NCI-H1092 treated with DMSO at 0.1 percent for 48 hours (cell line): ENCODE measurements at places on chromosomes 16 and 17.

GRCh38 chr16:66728804-66729203 is 22.6 kb downstream of the DYNC1LI2 start:
- no peak for DNase-seq

GRCh38 chr17:52160136-52160567 is 1.6 kb upstream of the CA10 start:
- no peak for DNase-seq

DNA sequence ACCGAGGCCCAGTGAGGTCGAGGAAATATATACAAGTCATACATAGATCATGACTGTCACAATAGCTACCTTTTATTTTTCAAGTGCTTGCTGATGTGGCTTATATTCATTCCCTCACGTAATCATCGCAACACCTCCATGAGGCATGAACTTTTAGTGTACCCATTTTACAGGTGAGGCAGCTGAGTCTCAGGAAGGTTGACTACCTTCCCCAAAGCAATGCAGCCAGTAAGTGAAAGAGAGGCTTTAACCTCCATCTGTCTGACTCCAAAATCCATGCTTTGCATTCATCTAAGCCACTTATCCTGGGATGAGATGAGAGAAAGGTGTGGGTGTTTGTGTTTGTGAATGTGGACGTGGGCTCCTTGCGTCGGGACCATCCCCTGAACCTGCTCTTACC is 30.8 kb downstream of the CALB2 start:
- no peak for DNase-seq

DNA sequence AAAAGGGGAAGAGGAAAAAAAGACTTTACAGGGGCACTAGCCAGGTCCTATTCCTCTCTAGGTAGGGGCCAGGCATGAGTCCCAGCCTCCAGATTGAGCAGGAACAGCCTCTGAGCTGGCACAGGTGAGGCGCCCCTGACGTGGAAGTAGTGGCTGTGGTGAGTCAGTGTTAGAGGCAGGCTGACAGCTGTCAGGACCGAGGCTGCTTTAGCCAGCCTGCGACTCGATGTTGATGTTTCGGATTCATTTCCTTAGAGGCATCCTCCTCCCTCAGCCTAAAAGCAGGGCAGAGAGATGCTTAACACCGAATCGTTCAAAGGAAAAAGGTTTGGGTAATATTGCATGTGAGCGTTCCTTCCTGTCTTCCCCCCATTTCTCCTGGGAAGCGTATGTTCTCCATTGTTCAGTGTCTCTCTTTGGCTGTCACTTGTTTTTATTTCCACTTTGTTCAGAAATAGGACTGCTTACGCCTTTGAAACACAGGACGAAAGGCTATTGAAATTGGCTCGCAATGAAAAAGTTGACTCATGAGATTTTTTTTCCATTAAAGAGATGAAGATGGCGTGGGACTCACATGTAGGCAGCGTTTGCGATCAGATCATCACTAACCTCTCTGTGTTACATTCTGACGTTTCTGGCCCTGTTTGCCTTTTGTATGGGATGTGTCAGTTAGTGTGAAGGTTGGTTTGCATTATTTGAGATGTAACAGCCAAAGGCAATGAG is 1.3 kb downstream of the KIAA0513 start:
- DNase-seq, result no peak

DNA sequence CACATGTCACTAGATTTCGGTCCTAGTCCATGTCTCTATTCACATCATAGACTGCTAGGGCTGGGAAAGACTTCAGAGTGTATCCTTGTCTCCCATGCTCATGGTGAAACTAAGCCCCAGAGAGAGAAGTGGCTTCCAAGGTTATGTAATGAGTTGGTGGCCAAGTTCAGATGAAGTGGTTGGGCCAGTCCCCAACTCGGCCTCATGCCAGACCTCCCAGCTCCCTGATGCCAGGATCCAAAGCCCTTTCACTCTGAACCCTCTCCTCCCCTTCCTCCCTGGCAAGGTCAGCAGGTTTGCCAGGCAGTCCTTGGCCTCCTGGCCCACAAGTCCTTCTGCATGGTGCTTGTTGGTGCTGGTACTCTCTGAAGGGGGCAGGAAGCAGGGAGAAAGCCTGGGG is 189.7 kb downstream of the AXIN2 start:
- DNase-seq, result no peak

GRCh38 chr17:66469088-66469442 is 166.7 kb downstream of the PRKCA start:
- DNase-seq, result no peak

DNA sequence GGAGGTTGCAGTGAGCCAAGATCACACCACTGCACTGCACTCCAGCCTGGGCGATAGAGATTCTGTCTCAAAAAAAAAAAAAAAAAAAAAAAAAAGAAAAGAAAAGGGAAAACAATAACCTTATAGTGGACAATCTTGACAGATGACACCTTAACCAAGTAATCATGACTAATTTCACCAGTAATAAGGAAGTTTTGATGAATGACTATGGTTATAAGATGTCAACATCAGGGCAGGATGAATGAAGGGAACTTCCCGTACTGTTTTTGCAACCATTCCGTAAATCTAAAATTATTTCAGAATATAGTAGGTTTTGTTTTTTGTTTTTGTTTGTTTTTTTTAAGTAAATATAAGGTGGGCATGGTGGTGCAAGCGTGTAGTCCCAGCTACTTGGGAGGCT is 23.0 kb downstream of the GSPT1 start:
- no peak for DNase-seq

DNA sequence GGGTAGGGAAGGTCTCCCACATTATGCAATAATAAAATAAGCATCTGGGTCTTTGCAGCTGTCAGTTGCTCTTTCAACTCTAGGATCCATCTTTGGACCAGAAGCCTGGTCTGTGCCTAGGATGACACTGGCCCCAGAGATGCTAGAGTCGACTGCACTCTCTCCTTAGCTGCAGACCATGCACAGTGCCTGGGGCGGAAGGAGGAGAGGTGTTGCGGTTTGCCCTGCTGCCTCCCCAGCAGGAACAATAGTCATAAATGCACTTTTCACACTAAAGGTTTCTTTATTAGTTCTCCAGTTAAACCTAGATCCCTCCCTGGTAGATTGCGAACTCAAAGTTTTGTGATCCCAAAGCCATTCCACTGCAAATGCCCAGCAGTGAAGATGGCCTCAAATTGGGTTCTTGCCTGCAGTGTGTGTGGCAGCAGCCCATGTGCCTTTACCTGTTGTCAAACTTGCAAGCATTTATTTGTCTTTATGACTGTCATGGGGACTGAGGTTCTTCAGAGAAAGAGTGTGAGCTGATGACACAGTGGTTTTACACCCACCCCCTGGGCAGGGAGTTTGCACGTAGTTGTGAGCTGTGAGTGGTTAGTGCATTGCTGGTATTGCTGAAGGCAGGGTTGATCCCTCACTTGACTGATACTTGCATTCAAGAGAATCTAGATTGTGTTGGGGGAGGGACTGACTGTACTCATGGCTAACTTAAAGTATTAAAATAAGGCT is 10.3 kb downstream of the ATXN1L start:
- DNase-seq, result no peak

GRCh38 chr16:5002699-5003143 is 31.0 kb downstream of the NAGPA start:
- DNase-seq, result no peak

GRCh38 chr17:31830971-31831858 is 27.8 kb downstream of the COPRS start:
- DNase-seq, result no peak

DNA sequence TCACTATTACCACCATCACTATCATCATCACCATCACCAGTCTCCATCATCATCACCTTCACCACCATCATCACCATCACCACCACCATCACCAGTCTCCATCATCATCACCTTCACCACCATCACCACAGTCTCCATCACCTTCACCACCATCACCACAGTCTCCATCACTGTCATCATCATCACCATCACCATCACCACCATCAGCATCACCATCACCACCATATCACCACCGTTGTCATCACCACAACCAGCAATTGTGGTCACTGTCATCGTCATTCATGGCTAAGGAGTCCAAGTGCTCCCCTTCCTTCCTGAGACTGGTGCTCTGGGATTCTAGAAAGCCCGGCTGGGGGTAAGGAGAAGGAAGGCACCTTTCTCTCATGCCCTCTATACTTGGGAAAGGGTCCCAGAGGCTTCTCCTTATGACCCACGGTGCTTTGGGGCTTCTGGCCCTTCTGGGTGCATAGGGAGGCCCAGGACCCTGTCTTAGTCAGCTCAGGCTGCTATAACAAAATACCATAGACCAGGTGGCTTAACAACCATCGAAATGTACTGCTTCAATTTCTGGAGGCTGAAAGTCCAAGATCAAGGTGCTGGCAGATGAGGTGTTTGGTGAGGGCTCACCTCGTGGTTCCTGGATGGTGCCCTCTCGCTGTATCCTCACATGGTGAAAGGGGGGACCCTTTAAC is 93.4 kb upstream of the GSE1 start:
- no peak for DNase-seq

DNA sequence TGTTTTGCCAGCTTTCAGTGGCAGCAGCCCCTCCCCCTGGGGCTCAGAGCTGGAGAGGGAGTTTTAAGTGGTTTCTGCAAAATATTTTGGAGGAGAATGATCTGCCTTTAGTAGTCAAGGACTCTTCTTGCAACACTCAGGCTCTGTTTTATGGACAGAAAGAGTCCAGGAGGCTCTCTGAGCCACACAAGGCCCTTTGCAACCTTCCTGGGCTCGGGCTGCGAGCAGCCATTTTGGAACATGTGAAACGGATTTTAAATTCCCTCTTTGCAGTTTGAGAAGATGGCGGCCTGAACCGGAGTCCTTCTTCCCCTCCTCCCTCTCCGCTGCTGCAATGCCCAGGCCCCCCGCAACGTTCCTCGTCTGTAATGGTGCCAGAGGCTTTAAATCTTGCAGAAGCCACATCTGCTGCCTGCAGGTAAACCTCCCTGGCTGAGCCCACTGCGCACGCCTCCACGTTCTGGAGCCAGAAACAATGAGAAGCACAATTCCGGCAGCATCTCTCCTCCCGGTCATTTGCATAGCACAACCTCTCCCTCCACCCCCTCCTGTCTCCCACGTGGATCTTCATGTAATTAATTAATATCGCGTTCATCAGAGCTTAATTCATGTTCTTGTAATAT is 386.1 kb downstream of the SEC14L1 start:
- no peak for DNase-seq

DNA sequence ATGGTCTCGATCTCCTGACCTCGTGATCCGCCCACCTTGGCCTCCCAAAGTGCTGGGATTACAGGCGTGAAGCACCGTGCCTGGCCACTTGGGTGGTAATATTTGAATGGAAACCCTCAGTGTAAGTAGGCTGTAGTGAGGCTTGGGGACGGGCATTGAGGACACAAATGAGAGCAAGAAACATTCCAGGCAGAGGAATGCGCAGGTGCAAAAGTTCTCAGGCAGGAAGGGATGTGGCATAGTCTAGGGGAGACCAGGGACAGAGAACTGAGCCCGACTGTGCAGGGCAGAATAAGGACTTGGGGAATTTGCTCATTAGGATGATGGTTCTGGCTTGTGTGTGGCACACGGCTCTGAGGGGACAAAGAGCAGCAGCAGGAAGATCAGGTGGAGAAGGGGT is 54.8 kb downstream of the GRB2 start:
- no peak for DNase-seq

GRCh38 chr17:7867881-7868329 is 10.1 kb downstream of the CYB5D1 start:
- DNase-seq, result no peak
